ENCODE measurements at places on chromosomes 1 and 21. TPM values are rescaled to one million over a fixed set of nuclear protein-coding genes. Genes with fewer than 3 reads are reported as not detected.

The GPR25 gene
- not detected for total RNA-seq

DNA sequence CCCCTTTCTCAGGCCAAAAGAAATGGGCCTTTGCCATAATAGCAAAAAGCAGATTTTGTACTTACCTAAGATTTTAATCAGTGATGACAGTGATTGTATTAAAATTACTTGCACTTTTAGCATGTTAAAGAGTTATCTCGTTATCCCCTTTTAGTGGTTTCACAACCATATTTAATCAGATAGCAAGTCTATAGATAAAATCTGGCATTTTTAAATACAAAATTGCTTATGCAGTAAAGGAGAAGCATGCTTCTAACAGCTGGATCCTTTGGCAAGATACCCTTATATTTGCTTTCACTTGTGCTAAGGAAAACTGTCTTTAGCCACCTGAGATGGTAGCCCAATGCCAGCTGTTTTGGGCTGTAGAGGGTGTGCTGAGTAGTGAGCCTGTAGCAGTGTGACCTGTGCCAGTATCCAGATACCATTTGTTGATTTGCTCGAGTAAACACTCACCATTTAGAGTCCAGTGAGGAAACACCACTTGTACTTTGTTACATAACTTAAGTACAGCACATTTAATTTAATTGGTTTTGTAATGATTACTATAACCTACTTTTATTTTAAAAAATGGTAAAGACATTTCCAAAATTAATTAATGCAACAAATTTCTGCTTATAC lies 314.4 kb upstream of the ZP4 start:
- DNase-seq, result no peak

The CHI3L1 gene
- not detected for total RNA-seq

DNA sequence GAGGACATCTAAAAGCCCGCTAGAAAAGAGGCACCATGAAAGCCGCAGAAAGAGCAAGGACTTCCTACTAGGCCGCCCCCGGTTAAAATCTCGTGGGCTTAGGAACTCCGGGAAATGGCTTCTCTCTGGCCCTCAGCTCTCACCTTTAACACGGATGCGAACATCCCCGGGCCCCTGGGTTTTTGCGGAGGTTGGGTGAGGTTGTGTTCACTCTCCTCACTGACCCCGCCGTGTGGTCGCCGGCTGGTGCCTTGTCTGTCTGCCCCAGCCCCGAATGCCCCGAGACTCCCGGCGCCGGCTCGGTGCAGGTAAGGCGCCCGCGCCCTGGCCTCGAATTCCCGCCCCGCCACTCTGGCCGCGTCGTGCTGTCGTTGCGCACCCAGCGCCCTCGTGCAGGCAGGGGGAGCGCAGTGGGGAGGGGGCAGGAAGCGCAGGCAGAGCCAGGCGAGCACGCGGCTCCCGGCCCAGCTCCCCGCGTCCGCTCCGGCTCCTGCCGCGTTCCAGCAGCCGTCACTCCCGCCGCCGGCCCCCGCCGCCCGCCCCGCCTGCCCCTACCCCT lies at the start of gene SHISAL2A:
TSS of gene SHISAL2A (plus strand) at position 437 of the 559 bp plus-strand sequence. CDS start 326 bp downstream, outside the sequence.
- no peak for DNase-seq

DNA sequence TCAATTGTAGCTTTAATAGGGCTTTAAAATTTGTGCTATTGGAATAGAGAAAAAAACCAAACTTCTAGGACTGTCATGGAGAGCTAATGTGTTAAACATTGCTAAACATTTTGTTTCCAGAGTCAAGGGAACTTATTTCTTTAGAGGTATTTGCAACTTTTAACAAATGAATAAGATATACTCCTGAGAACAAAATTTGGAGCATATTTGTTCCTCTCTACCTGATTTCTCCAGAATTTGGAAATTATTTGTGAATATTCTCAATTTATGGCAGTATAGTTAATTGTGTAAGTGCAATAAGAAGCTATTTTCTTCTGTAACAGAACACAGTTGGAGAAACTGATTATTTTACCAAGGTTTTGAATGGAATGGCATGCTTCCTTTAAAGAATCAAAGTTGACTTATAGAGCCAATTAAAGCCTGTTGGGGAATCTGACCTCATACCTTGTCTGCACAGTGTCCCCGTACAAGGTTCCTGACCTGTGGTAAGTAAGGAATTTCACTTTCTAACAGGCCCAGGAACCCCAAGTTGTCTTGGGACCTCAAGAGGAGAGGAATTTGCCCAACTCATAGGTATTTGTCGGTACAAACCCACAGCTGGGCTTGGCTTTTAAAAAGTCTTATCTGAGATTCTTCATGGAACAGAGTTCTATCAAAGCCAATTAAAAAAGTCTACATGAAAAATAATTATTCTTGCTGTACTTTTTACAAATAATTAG lies 72.6 kb upstream of the CSF1 start:
- no peak for DNase-seq

GRCh38 chr1:170929835-170930554 lies 5.3 kb upstream of the MROH9 start:
- DNase-seq, result peak; percentile 84

DNA sequence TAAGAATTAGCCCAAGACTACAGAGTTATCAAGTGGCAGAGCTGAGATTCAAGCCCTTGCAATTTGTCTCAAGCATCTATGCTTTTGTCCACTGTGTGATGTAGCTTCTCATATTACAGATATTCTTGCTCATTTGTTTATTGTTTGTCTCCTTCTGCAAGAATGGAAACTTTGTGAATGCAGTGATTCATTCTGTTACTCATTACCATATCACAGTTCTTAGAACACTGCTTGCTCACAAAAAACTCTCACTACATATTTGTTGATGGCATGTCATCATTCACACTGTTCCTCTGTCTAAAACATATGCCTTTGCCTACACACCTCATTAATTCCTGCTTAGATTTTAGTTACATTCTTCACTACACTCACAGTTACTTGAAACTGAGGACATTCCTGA lies 1198.9 kb downstream of the PLA2G4A start:
- peak; percentile 79 for DNase-seq

- DNase-seq, result no peak
Observed at GRCh38 chr1:48251323-48251722, 28.8 kb downstream of the SLC5A9 start.

The SOX13 gene
- 81.9 TPM for total RNA-seq

- DNase-seq, result peak; percentile 93
Observed at GRCh38 chr21:15667010-15667409, 62.8 kb upstream of the USP25 start.

- DNase-seq, result peak; percentile 73
Observed at GRCh38 chr1:160108888-160109662, 6.5 kb upstream of the ATP1A2 start.
